ENCODE measurements at places on chromosomes 2 and 18.
A peak's percentile ranks its signal among the peaks of the same experiment; 100 is the strongest.

DNA sequence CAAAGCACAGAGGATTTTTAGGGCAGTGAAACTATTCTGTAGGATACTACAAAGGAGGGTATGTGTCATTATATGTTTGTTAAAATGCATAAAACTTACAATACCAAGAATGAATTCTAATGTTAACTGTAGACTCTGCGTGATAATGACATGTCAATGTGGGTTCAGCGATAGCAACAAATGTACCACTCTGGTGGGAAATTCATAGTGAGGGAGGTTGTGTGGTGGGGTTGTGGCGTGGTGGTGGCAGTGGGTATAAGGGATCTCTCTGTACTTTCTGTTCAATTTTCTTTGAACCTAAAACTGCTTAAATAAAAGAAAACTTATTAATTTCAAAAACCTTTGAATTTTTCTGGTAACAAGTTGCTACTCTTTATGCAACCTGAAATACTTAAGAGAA, 99.3 kb upstream of the SLC38A11 start:
- no peaks in the 10 kb centered on the region for H3K27me3 ChIP-seq
- H3K4me3 ChIP-seq, result no peak overlapping the region
- peaks cover 14% of the 10 kb centered on the region for H3K4me1 ChIP-seq
- no peak for DNase-seq
- no peak overlapping the region for H3K27ac ChIP-seq

DNA sequence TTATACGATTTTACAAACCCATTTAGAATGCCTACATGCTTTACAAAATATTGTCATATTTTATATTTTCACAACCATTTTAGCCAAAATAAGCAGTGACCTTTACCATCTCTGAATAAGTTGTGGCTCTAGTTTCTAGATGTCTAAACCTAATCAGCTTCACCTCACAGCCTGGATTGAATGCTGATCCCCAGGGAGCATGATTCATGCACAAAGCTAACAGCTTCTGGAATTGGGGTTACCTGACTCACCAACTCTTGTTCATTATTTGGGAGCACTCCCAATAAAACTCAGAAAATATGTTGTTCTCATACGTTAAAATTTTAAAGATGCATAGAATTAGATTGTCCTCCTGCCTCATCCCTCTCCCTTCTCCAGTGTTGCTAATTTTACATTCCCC, 611.7 kb upstream of the NETO1 start:
- H3K27me3 ChIP-seq, result no peaks in the 10 kb centered on the region
- DNase-seq, result no peak
- H3K4me3 ChIP-seq, result no peak overlapping the region
- peaks cover 9% of the 10 kb centered on the region for H3K4me1 ChIP-seq
- no peak overlapping the region for H3K27ac ChIP-seq
- peaks cover 7% of the 10 kb centered on the region for H3K36me3 ChIP-seq

DNA sequence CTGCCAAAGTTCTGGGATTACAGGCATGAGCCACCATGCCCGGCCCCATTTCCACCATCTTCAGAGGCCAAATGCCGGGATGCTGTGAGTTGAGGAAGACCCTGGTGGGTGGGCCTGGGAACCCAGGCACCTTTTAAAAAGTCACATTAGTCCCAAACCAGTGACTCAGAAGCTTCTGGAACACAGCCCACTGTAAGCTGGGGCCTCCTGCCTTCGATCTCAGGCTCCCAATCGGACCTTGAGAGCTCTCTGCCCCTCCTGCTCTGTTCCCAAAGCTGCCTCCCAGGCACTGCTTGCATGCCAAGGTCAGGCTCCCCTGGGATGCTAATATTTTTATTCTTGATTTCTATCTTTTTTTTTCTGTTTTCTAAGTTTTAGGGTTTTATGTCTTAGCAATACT, 4.2 kb downstream of the ADCY3 start:
- peaks cover 3% of the 10 kb centered on the region for H3K4me1 ChIP-seq
- peaks cover 19% of the 10 kb centered on the region for H3K27me3 ChIP-seq
- H3K4me3 ChIP-seq, result no peak overlapping the region
- no peak overlapping the region for H3K27ac ChIP-seq
- peaks cover 2% of the 10 kb centered on the region for H3K36me3 ChIP-seq

GRCh38 chr18:47893047-47893446, 37.4 kb downstream of the SMAD2 start:
- no peak for DNase-seq
- no peaks in the 10 kb centered on the region for H3K27me3 ChIP-seq
- peaks cover 21% of the 10 kb centered on the region for H3K4me1 ChIP-seq
- H3K4me3 ChIP-seq, result no peak overlapping the region
- H3K27ac ChIP-seq, result no peak overlapping the region

- H3K27ac ChIP-seq, result no peak overlapping the region
- H3K27me3 ChIP-seq, result no peaks in the 10 kb centered on the region
- DNase-seq, result no peak
- H3K4me1 ChIP-seq, result no peaks in the 10 kb centered on the region
These were observed 64.1 kb upstream of the ACVR1C start for GRCh38 chr2:157692768-157693167.

GRCh38 chr2:78147466-78147865, 625.3 kb upstream of the LRRTM4 start:
- no peaks in the 10 kb centered on the region for H3K4me1 ChIP-seq
- no peak overlapping the region for H3K4me3 ChIP-seq
- H3K27me3 ChIP-seq, result no peaks in the 10 kb centered on the region
- no peak for DNase-seq
- H3K36me3 ChIP-seq, result no peaks in the 10 kb centered on the region
- no peak overlapping the region for H3K27ac ChIP-seq

DNA sequence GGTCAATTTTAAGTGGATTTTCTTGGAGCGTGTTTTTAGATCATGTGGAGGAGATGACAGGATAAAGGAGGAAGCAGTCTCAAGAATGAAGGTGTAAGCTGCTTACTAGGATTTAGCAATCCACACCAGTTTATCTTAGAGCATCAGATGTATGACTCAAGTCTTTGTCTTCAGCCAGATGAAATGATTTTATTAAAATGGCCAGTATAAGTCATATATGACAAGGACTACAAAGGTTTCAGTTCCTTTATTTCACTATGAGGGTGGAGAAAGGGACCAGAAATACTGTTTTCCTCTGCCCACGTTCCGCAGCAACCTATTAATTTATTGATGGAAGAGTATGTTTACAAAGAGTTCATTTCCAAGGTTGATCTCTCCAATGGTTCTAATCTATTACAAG, 970.5 kb upstream of the SLC39A10 start:
- no peaks in the 10 kb centered on the region for H3K36me3 ChIP-seq
- no peak overlapping the region for H3K4me3 ChIP-seq
- no peaks in the 10 kb centered on the region for H3K27me3 ChIP-seq
- H3K4me1 ChIP-seq, result no peaks in the 10 kb centered on the region

DNA sequence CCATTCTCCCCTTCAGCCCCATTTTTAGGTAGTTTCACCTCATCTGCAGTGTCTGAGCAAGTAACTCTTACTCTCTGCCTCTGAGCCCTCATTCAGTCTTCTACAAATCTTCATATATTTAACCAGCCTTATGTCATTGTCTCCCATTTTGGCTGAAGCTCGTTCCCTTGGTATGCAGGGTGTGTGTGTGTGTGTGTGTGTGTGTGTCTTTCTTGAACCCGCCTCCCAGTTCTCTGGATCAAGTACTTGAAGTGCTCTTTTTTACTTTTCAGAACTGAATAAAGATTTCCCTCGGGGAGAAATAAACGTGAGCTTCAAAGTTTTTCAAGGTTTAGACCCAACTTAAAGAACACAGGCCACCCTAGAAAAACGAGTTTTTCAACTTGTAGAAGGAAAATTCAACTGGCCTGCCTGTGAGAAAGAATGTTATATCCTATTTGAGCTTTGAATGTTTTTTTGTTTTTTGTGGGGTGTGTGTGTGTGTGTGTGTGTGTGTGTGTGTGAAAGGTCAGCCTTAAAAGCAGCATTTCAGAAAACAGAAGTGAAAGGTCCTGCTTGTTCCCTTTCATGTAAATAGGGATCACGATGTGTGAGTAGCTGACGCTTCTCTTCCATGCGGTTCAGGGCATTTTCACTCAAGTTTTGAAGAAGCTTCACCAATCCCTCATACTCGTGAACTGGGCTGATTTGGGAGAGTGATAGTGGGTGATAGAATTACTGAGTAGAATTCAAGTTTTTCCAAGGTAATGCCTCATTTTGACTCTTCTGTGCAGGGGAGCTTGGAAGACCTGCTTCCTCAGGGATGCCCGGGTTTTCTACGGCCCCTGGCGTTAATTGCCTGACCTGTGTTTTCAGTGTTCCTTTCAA, 50.6 kb upstream of the EML6 start:
- peaks cover 9% of the 10 kb centered on the region for H3K4me1 ChIP-seq
- H3K27me3 ChIP-seq, result peaks cover 7% of the 10 kb centered on the region
- peaks cover 28% of the 10 kb centered on the region for H3K36me3 ChIP-seq
- peak overlapping the region; percentile 90 for H3K27ac ChIP-seq

- peaks cover 7% of the 10 kb centered on the region for H3K4me1 ChIP-seq
- peaks cover 28% of the 10 kb centered on the region for H3K36me3 ChIP-seq
- DNase-seq, result no peak
- no peaks in the 10 kb centered on the region for H3K27me3 ChIP-seq
- no peak overlapping the region for H3K27ac ChIP-seq
- no peak overlapping the region for H3K4me3 ChIP-seq
These were observed 76.1 kb upstream of the NOSTRIN start for GRCh38 chr2:168726375-168726774.

DNA sequence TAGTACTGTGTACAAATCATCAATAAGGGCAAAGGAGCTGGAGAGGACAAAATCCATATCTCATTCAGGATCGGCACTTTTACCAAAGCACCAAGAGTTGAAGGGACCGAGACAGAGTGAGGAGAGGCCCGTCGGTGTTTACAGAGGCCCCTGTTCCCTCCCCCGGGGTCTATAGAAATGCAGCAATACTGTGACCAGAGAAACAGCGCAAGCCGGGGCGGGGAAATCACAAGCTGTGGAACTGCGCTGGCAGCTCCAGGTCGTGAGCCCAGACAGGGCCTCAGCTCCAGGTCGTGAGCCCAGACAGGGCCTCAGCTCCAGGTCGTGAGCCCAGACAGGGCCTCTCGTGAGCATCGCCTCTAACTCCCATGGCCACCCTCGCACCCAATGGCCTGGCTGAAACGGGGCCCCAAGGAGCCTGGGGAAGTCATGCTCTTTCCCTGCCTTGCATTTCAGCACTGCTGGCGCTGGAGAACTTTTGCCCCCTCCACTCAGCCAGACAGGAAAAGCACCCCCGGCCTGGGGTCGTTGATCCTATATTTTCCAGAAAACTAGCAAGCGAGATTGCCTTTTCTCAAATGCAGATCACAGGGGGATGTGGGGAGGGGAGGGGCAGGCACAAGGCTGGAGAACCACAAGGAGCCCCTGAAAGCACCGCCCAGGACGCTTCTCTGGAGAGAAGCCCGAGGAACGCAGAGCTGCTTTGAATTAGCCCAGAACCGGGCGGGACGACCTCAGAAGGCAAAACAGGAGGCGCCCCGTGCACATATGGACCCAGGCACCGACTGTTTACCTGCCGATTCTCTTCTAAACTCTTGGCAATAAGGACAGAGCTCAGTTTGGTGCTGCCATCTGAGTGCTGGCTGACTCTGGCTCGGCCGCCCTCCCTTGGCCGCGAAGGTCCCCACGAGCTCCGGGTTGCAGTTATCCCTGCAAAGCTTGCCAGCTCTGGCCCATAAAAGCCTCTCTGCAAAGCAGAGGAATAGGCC, 223.7 kb downstream of the ACKR3 start:
- no peak overlapping the region for H3K27ac ChIP-seq
- H3K4me1 ChIP-seq, result peaks cover 6% of the 10 kb centered on the region
- no peak overlapping the region for H3K4me3 ChIP-seq
- DNase-seq, result no peak
- H3K27me3 ChIP-seq, result peaks cover 33% of the 10 kb centered on the region

GRCh38 chr18:39591649-39592048, 2026.1 kb upstream of the CELF4 start:
- H3K36me3 ChIP-seq, result peaks cover 3% of the 10 kb centered on the region
- H3K4me1 ChIP-seq, result peaks cover 5% of the 10 kb centered on the region
- no peak overlapping the region for H3K4me3 ChIP-seq
- H3K27me3 ChIP-seq, result no peaks in the 10 kb centered on the region
- no peak overlapping the region for H3K27ac ChIP-seq

GRCh38 chr2:239249048-239249447, 151.8 kb downstream of the HDAC4 start:
- H3K4me3 ChIP-seq, result no peak overlapping the region
- DNase-seq, result no peak
- no peaks in the 10 kb centered on the region for H3K36me3 ChIP-seq

- H3K27me3 ChIP-seq, result peaks cover 2% of the 10 kb centered on the region
- no peaks in the 10 kb centered on the region for H3K36me3 ChIP-seq
- H3K4me1 ChIP-seq, result no peaks in the 10 kb centered on the region
These were observed 253.8 kb upstream of the LYPD1 start for GRCh38 chr2:132923787-132924186.

GRCh38 chr2:7057865-7058400, 140.7 kb downstream of the RNF144A start:
- H3K27me3 ChIP-seq, result no peaks in the 10 kb centered on the region
- H3K4me3 ChIP-seq, result no peak overlapping the region
- peaks cover under 1% of the 10 kb centered on the region for H3K36me3 ChIP-seq
- DNase-seq, result no peak
- peaks cover 17% of the 10 kb centered on the region for H3K4me1 ChIP-seq

DNA sequence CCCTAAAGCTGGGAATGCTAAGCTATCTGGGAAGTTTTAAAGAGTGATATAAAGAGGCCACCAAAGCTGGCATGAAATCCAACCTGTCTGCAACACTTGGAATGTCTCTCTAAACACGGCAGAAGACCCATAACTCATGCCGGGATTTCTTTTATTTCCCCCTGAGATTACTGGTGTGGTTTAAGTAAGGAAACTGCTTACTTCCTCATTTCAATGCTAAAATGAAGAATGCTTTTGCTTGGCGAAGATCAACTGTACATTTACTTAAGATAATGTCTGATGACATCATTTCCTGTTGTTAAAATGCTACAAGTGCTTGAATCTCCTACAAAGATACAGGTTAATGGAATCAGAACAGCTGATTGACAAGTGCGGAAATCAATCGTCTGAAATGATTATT, 353.8 kb upstream of the SALL3 start:
- no peak for DNase-seq
- H3K4me1 ChIP-seq, result peaks cover 5% of the 10 kb centered on the region
- no peak overlapping the region for H3K4me3 ChIP-seq
- peaks cover 7% of the 10 kb centered on the region for H3K27me3 ChIP-seq
- no peak overlapping the region for H3K27ac ChIP-seq

DNA sequence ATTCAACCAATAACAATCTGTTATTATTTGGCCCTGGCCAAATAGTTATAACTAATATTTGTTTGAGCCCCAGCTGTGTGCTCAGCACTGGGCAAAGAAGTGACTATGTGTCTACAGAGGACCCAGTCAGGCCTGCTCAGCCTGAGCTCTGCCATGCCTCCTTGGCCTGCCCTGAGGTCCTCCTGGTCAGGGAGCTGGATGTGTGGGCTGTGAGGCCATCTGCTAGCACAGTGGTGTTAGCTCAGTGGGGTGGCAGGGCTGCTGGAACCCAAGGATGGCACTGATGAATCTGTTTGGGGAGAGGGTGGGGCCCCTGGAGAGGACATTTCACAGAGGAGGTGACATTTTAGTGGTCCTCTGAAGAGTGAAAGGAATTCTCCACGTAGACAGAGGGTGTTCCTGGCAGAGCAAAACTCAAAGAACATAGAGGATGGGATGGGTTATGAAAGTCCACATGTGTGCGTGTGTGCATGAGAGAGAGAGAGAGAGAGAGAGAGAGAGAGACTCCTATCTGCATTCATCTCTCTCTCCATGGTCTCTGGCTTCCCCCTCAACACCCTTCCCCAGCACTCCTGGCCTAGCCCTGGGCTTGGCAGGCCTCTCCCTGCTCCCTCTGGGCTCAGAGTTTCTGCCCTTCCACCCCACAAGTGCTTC, 21.2 kb upstream of the ATOH8 start:
- no peak for DNase-seq
- peaks cover 31% of the 10 kb centered on the region for H3K27me3 ChIP-seq
- H3K4me3 ChIP-seq, result no peak overlapping the region
- no peaks in the 10 kb centered on the region for H3K36me3 ChIP-seq
- H3K4me1 ChIP-seq, result no peaks in the 10 kb centered on the region

GRCh38 chr2:25757906-25758305, 84.5 kb upstream of the DTNB start:
- H3K36me3 ChIP-seq, result peaks cover 20% of the 10 kb centered on the region
- H3K27me3 ChIP-seq, result no peaks in the 10 kb centered on the region
- DNase-seq, result no peak
- peak overlapping the region; percentile 74 for H3K27ac ChIP-seq
